ENCODE measurements at places on chromosomes 11 and 22. TPM values are rescaled to one million over a fixed set of nuclear protein-coding genes. Genes with fewer than 3 reads are reported as not detected.

DNA sequence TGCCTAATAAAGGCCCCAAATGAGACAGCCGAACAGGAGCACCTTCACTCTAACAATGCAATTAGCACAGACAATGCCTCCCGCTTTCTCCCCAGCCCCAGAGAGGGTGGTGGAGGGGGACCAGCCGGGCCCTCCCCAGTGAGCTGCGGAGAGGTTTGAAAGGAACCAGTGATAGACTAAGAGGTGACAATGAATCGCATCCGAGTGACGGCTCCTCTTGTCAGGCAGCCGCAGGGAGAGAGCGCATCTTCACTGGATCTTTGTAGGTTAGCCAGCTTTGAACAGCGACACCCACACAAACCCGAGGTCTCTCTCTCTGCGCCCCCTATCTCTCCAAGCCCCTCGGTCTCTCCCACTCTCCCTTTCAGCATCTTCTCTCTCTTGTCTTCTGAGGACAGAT is 28.0 kb downstream of the FLRT1 start:
- DNase-seq, result no peak

DNA sequence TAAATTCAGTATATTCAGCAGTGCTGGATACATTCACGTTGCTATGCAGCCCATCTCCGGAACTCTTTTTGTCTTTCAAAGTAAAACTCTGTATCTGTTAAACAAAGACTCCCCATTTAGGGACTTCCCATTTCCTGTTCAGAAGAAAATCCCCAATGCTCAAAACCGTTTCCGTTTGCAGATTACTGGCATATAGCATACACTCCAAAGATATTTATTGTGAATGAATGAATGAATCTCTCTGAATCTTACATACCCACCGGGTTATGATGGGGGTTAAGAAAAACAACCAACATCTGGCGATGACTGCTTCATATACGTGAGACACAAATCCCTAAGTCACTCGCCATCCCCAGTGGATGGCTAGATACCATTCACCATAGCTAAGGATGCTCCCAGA is 1.6 kb downstream of the THY1 start:
- DNase-seq, result no peak

Gene OR52N4
- polyA plus RNA-seq, result not detected

DNA sequence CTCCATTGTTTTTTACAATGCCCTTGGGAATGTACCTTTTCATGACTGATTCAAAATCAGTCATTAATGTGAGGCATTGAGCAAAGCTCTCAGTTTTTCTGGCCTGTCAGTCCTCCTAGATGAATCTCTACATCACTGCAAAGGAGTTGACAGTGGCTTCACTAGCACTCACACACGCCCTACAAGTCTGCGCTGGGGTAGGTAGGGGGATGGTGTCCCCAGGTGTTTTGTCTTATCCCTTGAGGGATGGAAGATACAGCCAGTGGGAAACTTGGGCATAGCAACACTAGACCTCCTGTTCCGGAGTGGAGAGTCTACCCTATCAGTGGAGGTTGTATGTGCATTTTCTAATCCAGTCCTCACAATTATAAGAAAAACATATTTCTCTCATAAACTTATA is 27.0 kb downstream of the TRIM77 start:
- DNase-seq, result no peak

- no peak for DNase-seq
Measured at GRCh38 chr11:131422496-131422895, 52.1 kb downstream of the NTM start.

DNA sequence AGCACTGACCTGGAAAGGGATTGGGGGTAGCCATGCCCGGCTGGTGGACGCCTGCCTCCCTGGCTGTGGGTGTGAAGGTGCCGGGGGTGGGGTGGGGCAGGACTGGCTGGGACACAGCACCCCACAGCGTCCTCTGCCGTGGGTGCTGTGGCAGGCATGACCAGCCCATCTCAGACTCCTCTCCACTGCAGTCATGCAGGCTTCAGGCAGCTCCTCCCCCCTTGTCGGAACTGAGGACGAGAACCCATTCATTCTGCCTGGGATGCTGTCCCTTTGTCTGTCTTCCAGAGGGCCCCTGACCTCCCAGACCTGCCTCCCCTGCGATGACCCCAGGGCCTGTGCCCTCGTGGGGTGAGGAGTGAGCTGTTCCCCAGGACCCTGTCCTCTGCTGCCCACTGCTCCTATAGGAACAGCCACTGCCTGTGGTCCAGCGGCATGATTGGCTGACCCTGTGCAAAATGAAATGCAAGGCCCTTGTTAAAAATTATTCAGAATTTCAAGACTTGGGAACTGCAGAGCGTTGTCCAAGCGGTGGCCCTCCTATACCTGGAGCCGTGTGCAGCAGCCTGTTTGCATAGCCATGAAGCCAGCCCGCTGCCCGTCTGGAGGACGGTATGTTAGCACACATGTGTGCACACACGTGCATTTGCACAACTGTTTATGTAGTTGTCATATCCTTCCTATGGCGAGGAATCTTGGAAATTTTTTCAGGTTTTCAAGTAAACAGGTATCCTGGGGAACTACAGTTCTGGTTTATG is 1122.3 kb downstream of the BRD1 start:
- DNase-seq, result no peak

Gene LRRC75B
- polyA plus RNA-seq, result 4.3 TPM

Gene TSPAN32
- polyA plus RNA-seq, result not detected

Data from keratinocyte (primary cell).